ENCODE measurements at places on chromosomes 2 and 18.

- DNase-seq, result no peak
Observed at GRCh38 chr2:20514596-20515269, 67.9 kb downstream of the RHOB start.

DNA sequence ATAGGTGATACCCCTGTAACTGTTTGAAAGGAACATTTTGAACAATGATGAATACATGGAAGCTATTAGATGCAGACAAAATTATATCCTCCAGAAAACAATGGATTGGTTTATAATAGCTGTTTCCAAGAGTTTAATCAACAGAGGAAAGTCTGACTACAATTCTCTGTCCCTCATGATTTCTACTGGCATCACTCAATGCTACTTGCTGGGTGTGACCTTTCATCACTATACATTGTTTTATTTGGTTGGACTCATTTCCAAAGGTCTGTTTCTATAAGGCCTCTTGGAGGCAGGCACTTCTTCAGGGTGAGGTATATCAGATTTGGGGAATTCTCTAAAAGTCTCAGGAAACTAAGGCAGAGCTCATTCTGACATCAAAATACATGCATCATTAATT lies 636.1 kb upstream of the SLC8A1 start:
- no peak for DNase-seq

- no peak for DNase-seq
Observed at GRCh38 chr18:7545734-7546133, 21.4 kb upstream of the PTPRM start.

DNA sequence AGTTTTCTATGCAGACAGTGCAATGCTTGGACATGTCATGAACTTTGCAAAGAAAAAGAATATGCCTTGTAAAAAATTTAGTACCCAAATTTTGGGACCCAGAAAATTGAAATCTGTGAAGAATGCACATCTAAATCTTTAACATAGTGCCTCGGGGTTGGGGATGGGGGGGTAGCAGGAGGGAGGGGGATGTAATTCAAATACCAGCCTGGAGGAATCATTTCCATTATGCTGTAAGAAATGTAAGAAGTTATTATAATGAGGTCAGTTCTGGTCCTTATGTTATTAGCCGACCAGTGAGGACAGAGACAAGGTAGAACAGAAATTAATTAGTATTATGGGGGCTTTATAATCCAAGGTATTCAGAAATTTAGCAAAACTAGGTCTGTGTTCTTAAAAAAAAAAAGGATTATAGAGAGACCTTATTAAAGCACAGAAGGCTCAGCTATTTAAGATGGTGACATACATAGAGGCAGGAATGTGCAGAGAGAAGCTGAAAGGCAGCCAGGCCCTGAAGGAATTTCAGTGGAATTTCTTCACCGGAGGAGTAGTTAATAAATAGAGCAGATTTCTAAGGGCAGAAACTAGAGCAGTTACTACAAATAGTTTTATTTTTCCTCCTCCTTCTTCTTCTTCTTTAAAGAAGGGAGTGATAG lies 89.0 kb upstream of the RBMS1 start:
- no peak for DNase-seq

DNA sequence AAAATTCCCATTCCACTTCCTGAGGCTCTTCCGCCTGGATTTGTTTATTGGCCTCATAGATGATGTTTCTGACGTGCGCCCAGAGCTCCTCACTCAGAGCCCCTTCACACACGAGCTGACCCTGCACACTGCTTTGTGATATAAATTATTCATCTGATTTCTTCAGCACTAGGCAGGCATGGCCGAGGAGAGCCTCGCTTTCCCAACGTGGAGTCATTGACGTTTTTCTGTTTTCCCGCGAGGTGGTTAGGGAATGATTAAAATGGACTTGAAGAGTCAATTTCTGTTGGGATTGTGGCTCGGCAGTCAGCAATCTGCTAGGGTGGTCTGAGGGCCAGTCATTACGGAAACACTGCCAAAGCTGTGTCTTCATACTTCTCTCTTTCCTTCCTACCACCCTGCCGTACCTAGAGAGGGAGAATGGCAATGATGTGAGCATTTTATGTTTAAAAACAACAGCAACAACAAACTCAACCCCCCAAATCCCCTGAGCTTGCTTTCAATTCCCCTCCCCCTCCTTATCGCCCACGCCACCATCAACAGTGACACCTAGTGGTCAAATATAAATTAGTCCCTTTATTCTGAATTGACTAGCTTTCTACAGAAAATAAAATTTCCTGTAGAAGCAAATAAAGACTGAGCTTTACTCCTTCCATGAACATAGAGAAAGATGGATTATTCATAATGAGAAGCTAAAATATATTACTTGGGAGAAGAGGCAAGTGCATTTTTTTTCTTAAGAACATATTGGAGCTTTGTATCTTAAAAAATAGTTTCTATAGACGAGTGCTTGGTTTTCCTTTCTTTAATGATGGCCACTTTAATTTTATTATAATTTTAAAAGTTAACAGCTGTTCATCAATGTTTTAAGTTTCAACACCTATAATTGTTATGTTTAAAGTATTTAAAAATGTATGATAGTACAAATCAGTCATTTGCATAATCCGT lies 285.1 kb downstream of the MTX2 start:
- DNase-seq, result peak; percentile 11
